ENCODE measurements at places on chromosomes 7 and 10.

GRCh38 chr7:48292949-48293348 is 121.7 kb downstream of the ABCA13 start:
- DNase-seq: no peak

- DNase-seq: no peak
Measured at GRCh38 chr7:134818613-134819345, 39.3 kb downstream of the CALD1 start.

DNA sequence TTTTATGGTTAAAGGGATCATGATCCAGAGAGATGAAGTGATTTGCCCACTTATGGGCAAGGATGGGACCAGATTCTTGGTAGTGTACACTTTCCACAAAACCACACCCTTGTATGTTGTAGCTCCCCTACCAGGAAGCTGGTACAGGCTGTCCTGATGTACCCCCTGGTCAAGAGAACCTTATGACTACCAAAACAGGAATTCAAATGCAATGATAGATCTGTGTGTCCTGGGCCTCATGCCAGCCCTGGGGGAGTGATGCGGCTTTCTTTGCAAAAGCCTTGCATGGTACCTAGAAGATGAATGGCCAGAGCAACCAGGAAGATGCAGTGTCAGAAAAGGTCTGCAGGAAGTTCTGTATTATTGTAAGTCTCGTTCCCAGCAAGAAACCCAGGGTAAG is 94.9 kb upstream of the AGK start:
- no peak for DNase-seq

DNA sequence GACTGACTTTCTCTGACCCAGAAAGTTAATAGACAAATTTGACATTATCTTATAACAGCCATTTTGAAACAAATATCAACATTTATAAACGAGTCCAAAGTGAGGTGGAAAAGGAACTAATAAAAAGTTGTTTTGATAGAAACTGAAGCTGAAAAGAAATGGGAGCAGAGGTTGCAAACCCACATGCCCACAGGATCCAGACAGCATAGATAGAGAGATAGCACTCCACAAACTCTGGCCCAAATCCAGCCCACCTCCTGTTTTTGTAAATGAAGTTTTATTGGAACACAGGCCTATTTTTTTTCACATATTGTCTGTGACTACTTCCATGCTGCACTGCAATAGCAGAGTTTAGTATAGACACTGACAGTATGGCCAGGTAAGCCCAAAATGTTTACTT is 171.9 kb downstream of the PRKG1 start:
- no peak for DNase-seq

DNA sequence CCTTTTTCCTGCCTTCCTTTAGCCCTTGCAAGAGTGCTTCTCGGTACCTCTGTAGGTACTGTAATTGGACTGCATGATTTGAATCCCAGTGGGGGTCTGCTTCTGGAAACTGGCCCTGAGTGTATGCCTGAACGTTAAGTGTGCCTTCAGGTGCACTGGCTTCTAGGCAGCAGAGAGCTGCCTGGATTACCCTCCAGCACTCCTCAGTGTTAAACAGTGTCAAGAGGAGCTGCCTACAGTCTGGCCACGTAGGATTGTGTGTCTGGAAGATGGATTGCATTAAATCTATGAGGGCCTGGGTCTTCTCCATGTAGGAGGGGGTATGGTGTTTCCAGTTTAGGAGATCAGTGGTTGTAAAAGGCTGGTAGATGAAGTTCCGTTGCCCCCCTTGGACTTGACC is 103.7 kb downstream of the TRIM24 start:
- DNase-seq: no peak

DNA sequence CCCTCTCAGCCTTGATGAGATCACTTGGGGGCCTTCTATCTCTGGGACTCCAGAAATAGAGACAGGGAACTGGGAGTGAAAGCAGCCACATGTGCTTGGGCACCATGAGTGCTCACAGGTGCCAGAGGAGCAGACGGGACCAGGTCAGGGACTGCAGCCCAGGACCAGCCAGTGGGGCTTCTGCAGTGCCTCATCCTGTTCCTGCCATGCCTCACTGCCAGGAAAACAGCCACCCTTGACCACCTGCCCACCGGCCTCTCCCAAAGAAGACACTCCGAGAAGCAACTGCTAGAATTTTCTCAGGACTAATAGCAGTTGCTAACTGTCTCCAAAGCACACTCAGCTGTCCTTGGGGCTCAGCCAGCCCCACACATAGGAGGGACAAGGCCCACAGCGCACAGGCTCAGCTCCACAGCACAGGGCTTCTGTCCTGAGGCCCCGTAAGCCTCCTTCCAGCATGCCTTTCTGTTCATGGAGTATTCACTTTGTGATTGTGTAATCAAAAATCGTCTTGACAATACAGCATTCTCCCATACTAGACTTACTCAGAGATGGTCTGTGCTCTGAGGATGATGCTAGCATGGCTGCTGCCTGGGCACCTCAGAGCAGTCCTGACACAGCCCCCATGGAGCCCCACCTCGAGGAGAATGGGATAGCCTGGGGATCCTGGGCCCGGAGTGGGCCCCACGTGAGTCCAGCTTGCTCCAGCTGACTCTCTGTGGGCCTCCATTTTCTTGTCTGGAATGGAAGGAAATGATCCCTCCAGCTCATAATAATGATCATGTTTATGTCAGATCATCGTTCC is 115.7 kb upstream of the RET start:
- DNase-seq: no peak
